Stimulated activated CD8-positive, alpha-beta memory T cell treated with anti-CD3 and anti-CD28 coated beads, Interleukin-15, amount 100 ng/mL, for 24 hours (primary cell): ENCODE measurements at places on chromosomes 5 and 9.

DNA sequence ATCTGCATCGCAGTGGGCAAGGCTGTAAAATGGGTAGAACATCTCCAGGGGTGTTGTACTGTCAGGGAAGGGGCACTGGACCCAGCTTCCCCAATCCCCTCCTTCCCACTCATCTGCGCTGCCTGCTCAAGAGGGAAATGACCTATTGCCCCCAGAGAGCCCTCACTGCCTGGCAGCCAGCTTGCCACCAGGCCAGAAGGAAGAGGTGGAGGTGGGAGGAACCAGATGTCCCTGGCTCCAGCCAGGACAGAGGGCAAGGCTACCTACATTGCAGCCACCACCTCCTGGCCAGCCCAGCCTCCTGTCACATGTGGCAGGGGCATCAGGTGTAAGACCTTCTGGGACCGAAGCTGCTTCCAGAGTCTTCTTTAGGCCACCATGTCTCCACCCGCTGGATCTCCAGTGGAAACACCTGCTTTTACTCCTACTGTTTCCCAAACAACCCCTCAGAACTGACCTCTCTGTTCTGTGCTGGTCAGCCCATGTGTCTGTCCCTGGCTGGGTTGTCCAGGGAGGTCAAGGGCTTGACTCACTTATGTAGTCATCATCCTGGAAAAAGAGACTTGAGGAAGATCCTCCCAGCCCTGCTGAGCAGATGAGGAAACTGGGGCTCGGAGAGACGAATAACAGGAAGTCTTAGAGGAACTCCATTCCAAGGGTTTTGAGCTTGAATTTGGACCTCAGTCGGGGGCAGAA, 42.3 kb downstream of the JADE2 start:
- DNase-seq: no peak

DNA sequence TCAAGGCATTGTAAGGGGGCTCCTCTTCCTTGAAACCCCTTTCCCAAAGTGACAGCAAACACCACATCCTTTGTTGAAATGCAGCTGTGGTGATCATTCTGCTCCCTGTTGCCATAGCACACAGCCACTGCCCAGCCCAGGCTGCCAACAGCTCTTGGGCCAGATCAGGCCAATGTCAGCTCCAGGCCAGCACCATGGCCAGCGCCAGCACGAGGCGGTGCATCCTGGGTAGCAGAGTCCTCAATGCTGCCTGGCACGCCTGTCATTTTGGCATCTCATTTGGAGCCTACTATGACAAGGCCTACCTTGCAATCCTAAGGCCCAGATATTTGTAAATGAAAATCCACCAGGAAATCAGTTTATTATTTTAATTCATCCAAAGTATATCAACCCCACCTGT, 390.6 kb downstream of the DNAH5 start:
- no peak for DNase-seq

GRCh38 chr9:72444435-72444834, 77.0 kb upstream of the TMC1 start:
- DNase-seq: no peak

- no peak for DNase-seq
Measured at GRCh38 chr9:4137681-4138099, 162.2 kb downstream of the GLIS3 start.
